Left renal pelvis (tissue), 4 donors: ENCODE measurements at places on chromosomes 3 and 15. TPM values are rescaled to one million over a fixed set of nuclear protein-coding genes. Genes with fewer than 3 reads are reported as not detected.

Gene CASR
- 0.48 TPM for polyA plus RNA-seq

Gene NEK10
- 0.46 TPM for polyA plus RNA-seq

Gene ZNF620
- polyA plus RNA-seq, result 11.6 TPM

Gene TMCO5A
- polyA plus RNA-seq, result not detected

DNA sequence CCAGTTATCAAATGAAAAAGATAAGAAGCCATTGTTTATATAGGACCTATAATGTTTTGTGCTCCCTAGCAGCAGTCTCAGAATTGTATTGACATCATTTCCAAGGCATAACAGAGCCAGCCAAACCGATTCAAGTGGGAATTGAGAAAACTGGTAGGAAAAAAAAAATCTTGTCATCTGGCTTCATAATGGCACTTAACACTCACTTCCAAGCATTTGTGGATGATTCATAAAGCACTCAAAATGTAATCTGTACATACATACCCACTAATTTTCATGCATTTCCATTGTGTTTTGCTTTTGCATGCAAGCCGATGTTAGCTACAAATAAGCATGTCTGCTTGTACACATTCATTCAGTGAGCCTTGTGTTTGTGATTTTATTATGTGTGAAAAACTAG, 18.6 kb upstream of the TRPC1 start:
- no peak for DNase-seq

GRCh38 chr3:98329392-98330124, 24.1 kb upstream of the OR5K4 start:
- DNase-seq, result peak; percentile 27

DNA sequence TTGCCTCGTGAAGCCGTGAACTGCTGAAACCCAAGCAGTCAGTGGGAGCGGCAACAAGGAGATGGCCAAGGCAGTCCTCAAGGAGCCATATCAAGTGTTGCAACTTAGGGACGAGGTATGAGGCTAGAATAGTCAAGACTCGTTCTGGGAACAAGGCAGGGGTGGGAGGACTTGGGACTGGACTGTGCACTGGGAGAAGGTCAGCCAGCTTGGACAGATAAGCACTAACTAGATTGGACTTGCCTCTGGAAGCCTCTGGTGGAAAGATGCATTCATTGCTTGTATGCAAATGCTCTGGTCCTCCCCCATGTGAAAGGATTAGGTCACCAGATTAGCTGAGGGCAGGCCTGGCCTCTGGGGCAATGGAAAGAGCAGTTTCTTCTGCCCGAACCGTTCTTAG, 123.3 kb upstream of the CTNNB1 start:
- no peak for DNase-seq

DNA sequence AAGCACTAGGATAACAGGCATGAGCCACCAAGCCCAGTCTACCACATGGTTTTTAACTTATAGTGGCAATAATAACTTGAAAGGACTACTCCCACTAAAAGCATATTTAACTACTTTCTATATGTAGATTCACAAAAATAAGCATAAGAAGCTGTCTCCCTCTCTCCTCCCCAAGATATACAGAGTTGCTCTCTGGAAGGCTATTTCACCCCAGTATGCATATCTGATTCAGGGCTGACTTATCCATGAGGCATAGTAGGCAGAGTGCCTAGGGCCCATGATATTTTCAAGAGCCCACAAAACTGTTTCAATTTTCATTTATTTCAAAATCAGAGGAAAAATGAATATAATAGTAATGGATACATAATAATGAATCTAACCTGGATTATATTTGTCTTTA, 20.5 kb downstream of the ATP8B4 start:
- DNase-seq, result no peak

DNA sequence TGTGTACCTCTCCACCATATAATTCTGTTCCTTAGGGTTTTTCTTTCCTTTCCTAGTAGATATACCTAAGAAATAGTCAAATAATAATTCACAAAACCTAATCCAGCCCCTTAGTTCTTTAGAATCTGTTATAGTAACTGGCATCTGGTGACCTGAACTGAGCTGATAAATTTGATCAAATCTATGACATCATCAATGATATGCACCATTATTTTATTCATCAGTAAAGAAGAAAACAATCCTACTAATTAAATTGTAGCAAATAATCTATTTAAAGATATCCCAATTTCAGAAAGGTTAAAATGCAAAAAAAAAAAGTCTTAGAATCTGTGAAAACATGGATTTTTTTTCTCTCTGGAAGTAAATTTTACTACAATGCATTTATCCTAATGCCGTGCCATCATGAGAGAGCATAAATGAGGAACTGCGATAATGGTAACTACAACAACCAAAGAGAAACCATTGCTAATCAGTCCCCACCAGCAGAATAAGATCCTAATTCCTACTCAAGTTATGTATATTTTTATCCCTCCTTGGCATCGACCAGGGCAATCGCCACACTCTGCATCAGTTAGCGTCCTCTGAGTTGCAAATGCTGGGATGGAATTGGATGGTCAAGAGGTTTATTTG, 6.6 kb upstream of the MNS1 start:
- no peak for DNase-seq
